ENCODE measurements at places on chromosomes 4 and X. TPM values are rescaled to one million over a fixed set of nuclear protein-coding genes. Genes with fewer than 3 reads are reported as not detected.

Gene DCAF16
- 13.0 TPM for polyA plus RNA-seq

Gene ETNPPL
- not detected for polyA plus RNA-seq

Gene EGF
- 1.3 TPM for polyA plus RNA-seq

Gene TMEM47
- 0.10 TPM for polyA plus RNA-seq

Gene RRH
- polyA plus RNA-seq = 0.09 TPM

Gene CENPU
- polyA plus RNA-seq = 12.5 TPM

Gene LDB2
- not detected for polyA plus RNA-seq

Gene SMIM10L2A
- polyA plus RNA-seq = 1.3 TPM

Gene FGFR3
- 109 TPM for polyA plus RNA-seq

Gene GSX2
- polyA plus RNA-seq = not detected

Gene TLL1
- polyA plus RNA-seq = 1.5 TPM

Gene CXCL6
- 0.29 TPM for polyA plus RNA-seq

Gene GDPD2
- 22.1 TPM for polyA plus RNA-seq

Gene DMRTC1
- not detected for polyA plus RNA-seq

Gene SRPX2
- polyA plus RNA-seq = 3.9 TPM

Gene VCX3B
- polyA plus RNA-seq = not detected

Gene SH2D1A
- polyA plus RNA-seq = 0.02 TPM

Measured in keratinocyte (primary cell).